ENCODE measurements at places on chromosomes 11 and 22.
A peak's percentile ranks its signal among the peaks of the same experiment; 100 is the strongest.

DNA sequence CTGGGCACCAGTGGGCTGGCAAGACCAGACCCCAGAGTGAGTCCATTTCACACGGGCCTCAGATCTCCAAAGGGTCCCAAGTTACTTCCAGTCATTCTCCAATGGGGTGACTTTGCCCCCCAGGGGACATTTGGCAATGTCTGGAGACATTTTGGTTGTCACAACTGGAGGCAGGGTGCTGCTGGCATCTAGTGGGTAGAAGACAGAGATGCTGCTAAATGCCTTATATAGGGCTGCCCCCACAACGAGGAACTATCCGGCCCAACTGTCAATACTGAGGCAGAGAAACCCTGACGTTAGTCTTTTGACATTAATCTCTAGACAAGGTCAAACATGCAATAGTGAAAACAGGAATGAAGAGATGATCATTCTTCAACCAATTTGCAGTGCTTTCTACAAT is 6.4 kb downstream of the RTN4RL2 start:
- no peak for DNase-seq

DNA sequence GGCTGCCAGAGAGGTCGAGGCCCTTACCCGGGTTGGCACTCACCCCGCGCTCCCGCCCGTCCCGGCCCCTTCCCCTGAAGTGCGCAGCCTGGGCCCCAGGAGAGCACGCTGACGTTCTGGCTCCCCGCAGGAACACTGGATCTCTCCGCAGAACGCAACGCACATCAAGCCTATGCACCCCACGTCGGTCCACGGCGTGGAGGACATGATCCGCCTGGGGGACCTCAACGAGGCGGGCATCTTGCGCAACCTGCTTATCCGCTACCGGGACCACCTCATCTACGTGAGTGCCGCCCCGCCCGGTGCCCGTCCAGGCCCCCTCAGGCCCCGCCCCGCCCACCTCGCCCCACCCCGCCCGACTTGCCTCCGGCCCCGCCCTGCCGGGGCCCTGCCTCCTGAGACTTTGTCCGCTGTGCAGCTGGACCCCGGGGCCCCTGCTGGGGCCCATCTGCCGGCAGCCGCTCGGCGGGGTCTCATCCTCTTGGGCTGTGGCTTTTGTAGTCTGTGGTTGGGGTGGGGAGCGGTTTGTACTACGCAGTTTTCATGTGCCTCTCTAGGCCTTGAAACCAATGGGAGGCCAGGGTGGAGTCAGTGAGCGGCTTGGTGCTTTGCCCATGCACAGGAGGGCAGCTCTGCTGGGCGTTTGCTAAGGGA is 19.7 kb downstream of the MYO7A start:
- peak; percentile 32 for DNase-seq

DNA sequence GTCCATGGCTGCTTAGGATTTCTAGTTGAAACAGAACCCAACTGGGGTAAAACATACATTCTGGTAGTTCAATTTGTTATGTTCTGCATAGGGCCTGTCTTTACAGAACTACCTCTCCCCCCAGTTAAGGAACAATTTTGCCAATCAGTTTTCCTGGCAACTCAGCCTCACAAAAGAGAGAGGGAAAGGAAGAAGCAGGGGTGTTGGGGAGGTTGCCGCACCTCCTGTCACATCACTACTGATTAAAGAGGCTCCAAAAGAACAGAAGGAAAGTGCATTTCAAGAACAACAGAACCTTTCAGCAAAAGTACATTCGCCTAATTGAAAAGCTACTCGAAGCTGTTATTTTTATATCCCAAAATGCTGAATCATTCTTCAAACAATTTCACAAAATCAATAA is 217.6 kb downstream of the CADM1 start:
- DNase-seq = no peak

DNA sequence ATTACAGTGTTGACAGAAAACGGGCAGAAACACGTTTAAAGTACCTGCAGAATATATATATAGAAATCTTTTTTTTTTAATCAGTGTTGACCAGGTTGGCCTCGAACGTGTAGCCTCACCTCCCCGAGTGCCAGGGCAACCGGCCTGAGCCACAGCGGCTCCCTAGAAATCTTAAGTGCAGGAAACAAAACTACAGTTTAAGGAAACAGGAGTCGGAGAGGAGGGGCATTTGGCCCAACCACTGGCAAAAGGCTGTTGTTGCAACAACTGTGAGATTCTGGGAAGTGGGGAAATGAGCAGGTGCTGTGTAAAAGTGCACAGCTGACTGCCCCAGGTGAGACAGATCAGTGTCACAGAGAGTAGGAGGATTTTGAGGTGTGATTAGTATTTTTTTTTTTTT is 3.7 kb downstream of the YWHAH start:
- no peak for DNase-seq

- DNase-seq = no peak
Observed at GRCh38 chr11:134734894-134735293, 322.9 kb upstream of the B3GAT1 start.

Measured in activated CD4-positive, alpha-beta T cell treated with anti-CD3 and anti-CD28 coated beads, Interleukin-2, Interleukin-6, amounts not matched to agents 100 ng/mL and 50 ng/mL, durations not matched to agents 16 hours and 8 hours (primary cell).